T follicular helper cell (primary cell): ENCODE measurements at places on chromosomes 5 and 9.

- DNase-seq, result no peak
These were observed 128.3 kb downstream of the YIPF5 start for GRCh38 chr5:144042156-144042555.

GRCh38 chr5:162816816-162817215 lies 620.6 kb upstream of the CCNG1 start:
- no peak for DNase-seq

- no peak for DNase-seq
These were observed 155.3 kb downstream of the COL23A1 start for GRCh38 chr5:178434851-178435250.

- DNase-seq, result no peak
These were observed 58.0 kb downstream of the TMEM215 start for GRCh38 chr9:32841314-32841713.

DNA sequence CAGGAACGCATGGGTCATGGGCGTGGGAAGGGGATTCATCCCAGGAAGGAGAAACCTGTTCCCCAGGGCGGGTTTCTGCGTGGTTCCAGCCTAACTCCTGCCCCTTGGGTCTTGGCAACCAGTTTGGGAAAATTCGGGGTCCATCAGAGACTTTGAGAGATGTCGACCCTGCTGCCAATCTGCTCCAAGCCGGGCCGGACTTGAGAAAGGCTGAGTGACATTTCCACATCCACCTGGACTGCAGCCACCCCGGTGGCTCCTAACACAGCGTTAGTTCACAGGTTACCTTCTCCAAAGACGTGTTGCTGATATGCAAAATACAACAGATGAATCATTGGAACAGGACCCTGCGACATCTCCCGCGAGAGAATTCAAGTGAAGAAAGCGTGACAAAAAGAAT lies 627.2 kb downstream of the IRX1 start:
- no peak for DNase-seq

- no peak for DNase-seq
These were observed 13.6 kb downstream of the MTMR12 start for GRCh38 chr5:32299059-32299677.

GRCh38 chr5:130923543-130924124 lies 241.4 kb downstream of the HINT1 start:
- DNase-seq, result no peak

GRCh38 chr5:156241266-156241665 lies 85.7 kb upstream of the SGCD start:
- DNase-seq, result no peak

- DNase-seq, result no peak
These were observed 22.2 kb upstream of the MGAT1 start for GRCh38 chr5:180824630-180825476.

DNA sequence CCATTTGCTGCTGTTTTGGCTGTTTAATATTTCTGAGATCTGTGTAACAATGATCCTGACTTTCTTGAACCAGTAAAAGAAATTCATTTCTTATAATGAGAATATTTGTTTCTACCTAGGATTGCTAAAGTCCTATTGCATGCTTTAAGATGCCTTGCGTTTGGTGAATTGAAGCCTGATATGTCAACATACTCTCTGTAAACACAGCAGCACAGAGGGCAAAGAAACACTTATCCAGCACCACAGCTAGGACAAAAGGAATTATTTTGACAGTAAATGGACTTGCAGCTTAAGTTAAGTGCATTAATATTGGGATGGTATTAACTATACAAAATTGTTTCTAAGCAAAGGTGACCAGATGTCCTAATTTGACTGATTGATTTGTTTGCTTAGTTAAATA lies 2031.2 kb upstream of the CDH6 start:
- no peak for DNase-seq

DNA sequence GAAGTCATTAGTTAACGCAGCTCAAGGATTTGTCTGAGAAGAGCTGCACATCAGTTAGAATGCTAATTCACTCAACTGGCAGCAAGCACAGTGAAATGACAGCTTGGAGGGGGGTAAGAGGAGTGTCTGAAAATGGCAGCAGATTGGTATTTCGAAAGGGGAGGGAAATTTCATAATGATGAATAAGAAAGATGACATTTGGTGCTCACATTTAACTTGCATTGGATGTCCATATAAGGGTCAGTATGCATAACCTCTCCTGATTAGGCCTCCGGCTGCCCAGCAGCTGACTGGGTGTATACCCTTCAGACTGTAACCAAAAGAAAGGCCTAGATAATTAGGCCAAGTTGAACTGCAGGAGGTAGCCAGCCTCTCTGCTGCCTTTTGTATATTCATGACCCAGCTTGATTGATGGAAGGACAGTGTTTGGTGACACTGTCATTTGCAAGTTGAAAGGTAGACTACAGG lies 131.0 kb downstream of the PBX3 start:
- DNase-seq, result no peak

GRCh38 chr5:103617090-103617489 lies 54.5 kb upstream of the NUDT12 start:
- no peak for DNase-seq

GRCh38 chr5:138438724-138439476 lies at the start of gene REEP2:
Gene REEP2 (plus strand): TSS chr5:138439057. CDS start chr5:138439209, 152 bp downstream.
- peak; percentile 36 for DNase-seq

DNA sequence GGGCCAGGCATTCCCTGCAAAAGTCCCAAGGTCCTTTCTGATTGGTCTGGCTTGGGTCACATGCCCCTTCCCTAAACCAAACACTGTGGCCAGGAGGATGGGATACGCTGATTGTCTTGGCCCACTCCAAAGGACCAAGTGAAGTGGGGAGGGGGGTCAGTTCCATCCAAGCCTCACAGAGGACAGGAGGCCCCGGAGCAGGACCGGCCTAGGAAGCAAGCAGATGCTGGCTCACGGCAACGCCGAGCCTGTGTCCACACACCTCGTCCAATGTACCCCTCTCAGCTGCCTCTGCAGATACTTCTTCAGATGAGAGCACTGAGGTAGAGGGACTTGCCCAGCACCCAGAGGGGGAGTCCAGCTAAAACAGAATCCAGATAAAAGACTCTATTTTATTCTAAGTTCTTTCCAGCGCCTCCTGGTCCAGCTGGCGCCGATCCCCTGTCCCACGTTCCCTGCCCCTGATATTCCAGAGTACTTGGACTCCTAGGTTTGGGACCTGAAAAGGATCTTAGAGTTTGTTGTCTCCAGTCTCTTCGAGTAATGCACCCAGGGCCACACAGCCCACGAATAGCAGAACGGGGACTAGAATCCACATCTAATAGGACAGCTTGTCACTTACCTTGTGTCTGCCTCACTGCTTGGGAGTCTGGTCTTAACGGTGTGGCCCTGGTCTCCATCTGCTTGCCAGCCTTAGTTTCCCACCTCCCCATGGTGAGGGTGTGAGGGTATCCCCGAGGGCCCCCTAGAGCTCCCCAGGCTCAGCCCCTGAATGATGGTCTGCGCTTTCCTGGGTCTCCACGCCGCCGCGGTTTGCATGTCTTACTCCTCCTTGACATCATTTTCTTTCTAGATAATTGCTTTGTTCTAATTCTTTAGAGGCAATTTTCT lies 72.4 kb upstream of the UNC5A start:
- no peak for DNase-seq

GRCh38 chr9:38372762-38373619 lies 19.5 kb upstream of the ALDH1B1 start:
- no peak for DNase-seq

- DNase-seq, result no peak
These were observed 226.3 kb downstream of the AOPEP start for GRCh38 chr9:94952565-94953373.

- no peak for DNase-seq
These were observed 151.8 kb upstream of the GPR151 start for GRCh38 chr5:146667633-146668272.

- no peak for DNase-seq
These were observed 6.8 kb upstream of the CEP120 start for GRCh38 chr5:123429993-123430392.

DNA sequence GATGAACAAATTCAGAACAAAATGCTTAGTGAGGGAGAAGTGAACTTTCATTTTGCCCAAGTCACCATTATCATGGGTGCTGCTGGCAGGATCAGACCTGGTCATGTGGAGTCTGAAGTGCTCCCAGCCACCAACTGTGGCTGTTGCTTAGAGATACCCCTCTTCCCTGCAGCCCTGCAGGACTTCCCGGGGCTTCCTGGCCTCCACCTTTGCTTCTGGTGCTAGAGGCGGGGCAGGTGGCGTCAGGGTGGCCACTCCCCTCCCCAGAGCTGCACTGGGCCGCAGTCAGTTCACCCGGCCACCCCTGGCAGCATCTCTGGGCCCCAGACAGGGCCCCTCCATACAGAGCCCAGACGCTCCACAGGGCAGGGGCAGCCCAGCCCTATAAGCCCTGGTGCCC lies 30.0 kb upstream of the SLC12A7 start:
- no peak for DNase-seq

- no peak for DNase-seq
These were observed 256.0 kb downstream of the TMEM167A start for GRCh38 chr5:82820961-82821845.

GRCh38 chr9:8806150-8806549 lies 1006.6 kb upstream of the DMAC1 start:
- no peak for DNase-seq

GRCh38 chr5:141787376-141787775 lies 90.8 kb downstream of the PCDH1 start:
- no peak for DNase-seq

DNA sequence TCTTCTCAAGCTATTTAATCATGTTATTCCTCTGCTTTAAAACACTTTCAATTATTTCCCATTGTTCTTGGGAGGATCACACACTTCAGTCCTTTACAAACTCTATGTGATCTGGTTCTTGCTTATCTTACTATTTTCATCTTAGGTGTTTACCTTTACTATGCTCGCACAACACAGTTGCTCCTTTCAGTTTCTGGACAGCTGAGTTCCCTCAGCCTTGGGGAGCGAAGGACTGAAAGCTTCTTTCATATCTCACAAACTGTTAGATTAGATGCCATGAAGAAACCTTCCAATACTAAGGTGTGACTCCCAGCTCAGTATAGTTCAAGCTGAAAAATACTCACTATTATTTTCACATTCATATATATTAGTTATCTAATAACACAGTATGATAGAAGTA lies 117.9 kb downstream of the CDC42SE2 start:
- no peak for DNase-seq

GRCh38 chr5:60010853-60011252 lies 117.3 kb upstream of the PDE4D start:
- DNase-seq, result no peak

- DNase-seq, result no peak
These were observed 247.4 kb downstream of the PRELID2 start for GRCh38 chr5:145587710-145588109.
